ENCODE measurements at places on chromosomes 4 and X.

DNA sequence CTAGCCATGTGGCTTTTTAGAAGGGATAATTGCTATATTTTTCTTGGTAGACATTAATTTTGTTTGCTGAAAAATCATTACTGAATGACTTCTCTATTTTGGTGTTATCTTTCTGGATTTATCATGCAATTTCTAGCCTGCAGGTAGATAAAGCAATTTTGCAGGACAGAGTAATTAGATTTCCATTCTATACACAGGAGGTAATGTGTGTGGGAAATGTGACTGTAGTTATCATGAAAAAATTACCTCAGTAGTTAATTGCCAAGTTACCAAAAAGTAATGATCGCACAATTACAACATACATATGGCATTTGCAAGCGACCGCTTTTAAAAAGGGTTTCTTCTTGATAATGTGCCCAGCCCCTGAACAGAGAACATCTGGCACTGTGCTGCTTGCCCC lies 66.1 kb downstream of the KIT start:
- no peak for DNase-seq

DNA sequence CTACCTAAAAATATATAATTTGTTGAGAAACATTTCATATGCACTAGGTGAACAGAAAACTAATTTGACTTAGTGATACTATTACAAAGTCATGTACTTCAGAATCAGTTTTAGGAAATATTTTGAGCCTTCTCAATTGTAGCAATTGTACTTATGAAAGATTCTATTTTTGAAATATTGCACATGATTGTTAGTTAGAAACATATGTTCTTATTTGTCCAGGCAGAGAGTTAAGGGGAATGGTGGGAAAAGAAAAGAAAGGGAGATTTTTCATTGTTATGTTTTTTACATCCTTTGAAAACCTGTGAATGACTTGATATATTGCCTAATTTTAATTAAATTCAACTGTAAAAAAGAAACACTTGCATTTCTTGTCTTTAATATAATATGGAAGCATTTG lies 66.0 kb downstream of the GLRB start:
- no peak for DNase-seq

GRCh38 chr4:66475596-66475995 lies 805.3 kb upstream of the EPHA5 start:
- DNase-seq: no peak

- DNase-seq: no peak
These were observed 92.3 kb upstream of the SLC7A11 start for GRCh38 chr4:138334346-138335016.

DNA sequence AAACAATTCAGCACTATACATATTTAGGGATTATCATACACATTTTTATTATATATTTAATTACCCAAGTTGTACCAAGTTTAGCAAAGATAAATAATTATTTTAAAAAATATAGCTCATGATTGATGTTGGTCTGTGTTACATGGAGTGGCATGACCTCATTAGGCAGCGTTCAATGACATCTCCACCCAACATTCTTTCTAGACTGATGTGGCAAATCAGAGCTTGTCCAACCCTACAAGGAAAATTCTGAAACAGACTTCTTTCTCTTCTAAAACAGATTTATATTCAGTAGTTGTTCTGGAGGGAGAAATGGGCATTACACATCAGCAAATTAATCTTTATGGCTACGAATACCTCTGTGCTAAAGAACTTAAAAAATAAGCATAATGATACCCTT lies 189.7 kb downstream of the PDGFC start:
- peak; percentile 34 for DNase-seq

DNA sequence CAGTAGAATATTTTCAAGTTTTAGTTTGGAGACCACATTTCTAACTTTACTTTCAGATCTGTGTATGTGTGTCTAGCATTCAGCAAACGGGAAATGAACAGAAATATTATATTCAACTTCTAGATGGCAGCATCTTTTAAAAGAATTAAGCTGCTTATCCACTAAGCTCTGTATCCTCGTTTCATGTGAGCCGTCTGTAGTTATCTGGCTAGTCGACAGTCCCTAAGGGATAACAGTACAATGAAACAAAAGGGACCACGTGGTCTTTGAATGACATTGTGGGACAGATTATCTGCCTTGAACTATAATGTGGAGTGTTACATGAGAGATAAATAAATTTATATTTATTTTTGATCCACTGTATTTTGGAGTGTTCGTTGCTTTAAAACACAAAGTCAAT lies 35.8 kb upstream of the PRSS12 start:
- no peak for DNase-seq

DNA sequence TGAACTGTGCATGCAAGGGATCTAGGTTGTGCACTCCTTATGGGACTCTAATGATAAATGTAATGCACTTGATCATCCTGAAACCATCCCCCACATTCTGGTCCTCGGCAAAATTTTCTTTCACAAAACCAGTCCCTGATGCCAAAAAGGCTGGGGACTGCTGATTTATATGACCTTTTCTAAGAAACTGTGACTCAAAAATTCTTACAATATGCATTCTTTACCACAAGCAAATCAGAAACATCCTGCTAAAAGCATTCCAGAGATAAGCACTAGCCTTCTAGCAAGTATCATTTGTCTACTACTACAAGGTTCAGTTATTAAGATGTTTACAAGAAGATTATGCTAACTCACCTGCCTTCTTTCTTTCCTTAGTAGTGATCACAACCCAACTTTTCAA lies 166.5 kb upstream of the PCDH7 start:
- DNase-seq: no peak

- no peak for DNase-seq
These were observed 88.4 kb upstream of the TLL1 start for GRCh38 chr4:165784672-165785071.

Data from AG08395 (cell line).